Pancreas (tissue), 10 donors: ENCODE measurements at places on chromosomes 11 and 22. TPM values are rescaled to one million over a fixed set of nuclear protein-coding genes. Genes with fewer than 3 reads are reported as not detected.
A peak's percentile ranks its signal among the peaks of the same experiment; 100 is the strongest.

The ST3GAL4 gene
- 12.9 TPM for polyA plus RNA-seq

The MGAT3 gene
- 1.9 TPM for polyA plus RNA-seq

DNA sequence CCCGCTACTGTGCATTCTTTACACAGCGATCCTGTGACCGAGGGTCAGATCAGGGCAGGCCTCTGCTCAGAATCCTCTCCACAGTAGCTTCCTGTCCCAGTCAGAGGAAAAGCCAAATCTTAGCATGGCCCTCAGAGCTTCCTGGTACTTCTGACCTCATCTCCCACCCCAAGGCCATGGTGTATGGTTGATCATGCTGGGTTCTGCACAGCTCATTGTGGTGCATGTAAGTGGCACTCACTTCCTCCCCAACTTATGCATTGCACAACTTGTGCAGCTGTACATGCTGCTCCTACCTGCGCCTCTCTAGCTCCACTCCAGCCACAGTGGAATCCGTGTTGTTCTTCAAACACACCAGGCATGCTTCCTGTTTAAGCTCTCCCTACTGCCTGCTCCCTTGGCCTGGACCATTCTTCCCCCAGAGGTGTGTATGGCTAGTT, 20.3 kb downstream of the BMAL1 start:
- no peak for DNase-seq

DNA sequence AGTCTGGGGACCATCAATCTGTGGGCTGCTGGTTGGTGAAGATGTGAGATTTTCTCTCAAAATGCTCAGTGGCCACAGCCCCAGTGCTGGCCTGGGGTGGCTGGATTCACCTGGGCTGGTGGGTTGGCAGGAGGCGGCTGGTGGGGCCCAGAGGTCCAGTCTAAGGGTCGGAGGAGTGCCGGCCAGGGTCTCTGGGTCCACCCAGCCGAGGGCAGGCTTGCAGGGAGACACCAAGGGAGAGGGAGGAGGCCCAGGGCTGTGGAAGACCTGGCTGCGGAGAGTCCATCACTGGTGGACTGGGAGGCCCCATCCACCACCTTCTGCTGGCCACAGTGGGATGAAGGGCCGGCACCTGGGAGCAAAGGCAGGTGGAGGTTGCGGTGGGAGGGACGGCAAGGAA, 582 bp upstream of the SHANK3 start:
- DNase-seq: no peak

The DNAJB7 gene
- polyA plus RNA-seq: not detected

DNA sequence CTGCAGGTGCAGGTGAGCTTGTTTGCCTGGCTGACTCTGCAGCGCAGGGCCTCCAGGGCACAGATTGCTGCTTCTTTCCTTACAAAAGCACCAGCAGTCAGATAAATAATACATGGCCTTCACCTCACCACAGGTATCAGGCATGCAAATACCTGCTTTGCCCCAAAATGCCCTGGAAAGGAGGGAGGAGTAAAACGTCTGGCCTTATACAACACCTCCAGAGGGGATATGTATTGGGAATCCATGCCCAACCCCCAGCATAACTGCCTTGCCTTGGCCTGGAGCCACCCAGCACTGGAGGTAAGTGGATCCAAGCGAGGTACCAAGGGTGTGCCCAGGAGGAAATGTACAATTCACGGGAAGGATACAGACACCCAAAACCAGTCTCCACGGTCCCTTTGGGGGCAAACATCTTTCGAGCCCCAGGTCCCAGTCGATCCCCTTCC, 860 bp downstream of the TMEM184B start:
- peak; percentile 65 for DNase-seq

DNA sequence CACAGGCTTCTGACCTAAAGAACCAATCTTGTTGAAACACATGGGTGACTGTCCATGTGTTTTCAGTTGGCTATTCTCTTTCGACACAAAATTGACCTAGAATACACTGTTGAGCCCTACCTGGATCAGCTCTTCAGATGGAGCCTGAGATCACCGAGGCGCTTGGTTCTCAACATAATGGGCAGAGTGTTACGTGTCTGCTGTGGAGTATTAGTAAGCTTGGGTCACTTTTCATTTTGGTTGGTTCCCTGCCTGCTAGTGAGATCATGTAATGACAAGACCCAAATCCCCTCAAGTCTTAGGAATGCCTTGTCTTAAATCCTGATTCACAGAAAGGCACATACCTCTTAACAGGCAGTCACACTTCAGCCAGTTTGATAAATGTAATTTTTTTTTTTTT, 8.7 kb downstream of the MED19 start:
- no peak for DNase-seq

DNA sequence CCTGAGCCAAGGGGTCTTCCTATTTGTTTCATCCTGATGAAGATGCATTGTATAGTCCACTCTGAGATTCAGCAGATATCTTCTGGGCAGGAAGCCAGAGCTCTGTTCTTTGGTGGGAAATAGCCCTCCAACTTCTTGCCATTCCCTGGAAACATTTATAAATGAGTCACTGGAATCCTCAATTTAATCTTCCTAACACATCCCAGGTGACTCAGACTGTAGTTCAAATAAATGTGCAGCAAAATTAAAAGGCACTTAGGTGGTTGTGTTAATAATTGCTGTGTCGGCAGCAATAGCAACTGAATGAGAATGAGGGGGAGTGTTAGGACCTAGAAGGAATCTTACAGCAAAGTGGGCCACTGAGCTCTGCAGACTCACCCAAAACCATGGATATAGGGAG, 108.6 kb downstream of the INSC start:
- DNase-seq: no peak

The WBP2NL gene
- polyA plus RNA-seq: 1.9 TPM

The MS4A1 gene
- 0.14 TPM for polyA plus RNA-seq

DNA sequence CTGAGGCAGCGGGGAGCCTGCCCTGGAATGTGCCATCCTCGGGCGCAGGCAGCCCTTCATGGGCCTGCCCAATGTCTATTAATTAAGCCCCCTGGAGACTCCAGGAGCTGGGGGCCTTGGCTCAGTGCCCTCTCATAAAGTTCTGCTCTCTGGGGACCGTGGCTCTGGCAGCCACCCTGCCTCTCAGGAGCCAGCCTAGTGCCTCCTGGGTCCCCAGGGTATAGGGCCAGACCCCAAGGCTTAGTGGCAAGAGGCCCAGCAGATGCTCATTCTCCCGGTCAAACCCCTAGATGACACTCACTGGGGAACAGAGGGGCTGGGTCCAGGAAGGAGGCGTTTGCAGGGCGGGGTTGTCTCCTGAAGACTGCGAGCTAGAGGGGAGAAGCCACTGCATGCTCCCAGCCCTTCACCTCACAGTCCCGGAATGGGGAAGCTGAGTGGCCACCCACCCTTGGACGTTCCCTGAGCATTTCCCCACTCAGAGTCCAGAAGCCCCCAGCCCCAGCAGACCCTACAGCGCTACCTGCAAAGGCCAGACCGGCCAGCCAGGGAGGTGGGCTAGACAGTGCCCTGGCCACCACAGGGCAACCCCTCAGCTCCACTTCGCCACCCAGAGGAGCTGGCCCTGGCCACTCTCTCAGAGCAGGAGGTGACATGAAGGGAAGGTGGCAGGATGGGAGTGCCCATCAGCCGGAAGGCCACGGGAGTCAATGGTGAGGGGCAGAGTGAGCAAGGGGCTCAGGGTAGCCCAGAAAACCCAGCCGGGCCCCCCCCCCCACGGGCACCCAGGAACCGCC, 83.0 kb downstream of the CDKN1C start:
- DNase-seq: peak; percentile 47

The PAAF1 gene
- polyA plus RNA-seq: 8.0 TPM

DNA sequence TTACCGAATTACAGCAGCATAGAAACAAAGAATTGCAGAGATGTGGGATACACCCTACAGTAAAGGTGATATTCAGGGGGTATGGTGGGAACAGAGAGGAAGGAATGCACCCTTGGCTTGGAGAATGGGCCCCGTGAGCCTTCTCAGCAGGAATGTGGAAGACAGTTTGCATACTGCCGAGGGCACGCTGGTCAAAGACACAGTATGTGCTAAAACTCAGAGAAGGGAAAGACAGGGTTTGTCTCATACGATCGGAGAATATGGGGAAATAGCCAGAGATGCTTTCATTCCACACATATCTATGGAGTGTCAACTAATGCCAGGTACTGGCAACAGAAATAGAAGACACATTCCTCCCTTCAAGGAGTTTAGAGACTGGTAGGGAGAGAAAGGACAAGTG, 36.9 kb downstream of the UBASH3B start:
- DNase-seq: no peak

GRCh38 chr22:25495285-25495684, 69.2 kb upstream of the GRK3 start:
- DNase-seq: no peak

- DNase-seq: no peak
These were observed 87.5 kb upstream of the RRM1 start for GRCh38 chr11:4006946-4007680.

DNA sequence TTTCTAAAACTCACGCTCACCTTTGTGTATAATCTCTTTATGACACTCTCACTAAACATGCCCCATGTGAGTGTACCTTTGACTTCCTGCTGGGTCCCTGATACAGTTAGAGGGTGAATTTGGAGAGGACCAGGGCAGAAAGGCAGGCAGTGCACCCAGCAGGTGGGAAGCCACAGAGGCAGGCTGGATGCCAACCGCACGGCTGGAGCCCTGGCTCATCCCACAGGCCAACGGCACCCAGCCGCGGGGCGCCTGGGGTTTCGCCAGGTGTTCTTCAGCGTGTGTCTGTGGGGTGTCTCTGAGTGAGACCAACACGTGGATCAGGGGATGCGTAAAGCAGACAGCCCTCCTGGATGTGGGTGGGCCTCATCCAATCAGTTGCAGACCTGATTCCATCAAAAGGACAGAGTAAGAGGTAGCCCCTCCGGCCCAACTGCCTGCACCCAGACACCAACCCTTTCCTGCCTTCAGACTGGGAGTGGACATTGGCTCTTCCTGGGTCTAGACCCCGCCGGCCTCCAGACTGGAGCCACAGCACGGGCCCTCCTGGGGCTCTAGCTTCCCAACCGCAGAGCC, 51.6 kb downstream of the DHCR7 start:
- no peak for DNase-seq

- no peak for DNase-seq
These were observed 498.9 kb downstream of the BRD1 start for GRCh38 chr22:49328630-49329405.

GRCh38 chr22:22813126-22814075, 74.2 kb upstream of the IGLL5 start:
- DNase-seq: no peak

DNA sequence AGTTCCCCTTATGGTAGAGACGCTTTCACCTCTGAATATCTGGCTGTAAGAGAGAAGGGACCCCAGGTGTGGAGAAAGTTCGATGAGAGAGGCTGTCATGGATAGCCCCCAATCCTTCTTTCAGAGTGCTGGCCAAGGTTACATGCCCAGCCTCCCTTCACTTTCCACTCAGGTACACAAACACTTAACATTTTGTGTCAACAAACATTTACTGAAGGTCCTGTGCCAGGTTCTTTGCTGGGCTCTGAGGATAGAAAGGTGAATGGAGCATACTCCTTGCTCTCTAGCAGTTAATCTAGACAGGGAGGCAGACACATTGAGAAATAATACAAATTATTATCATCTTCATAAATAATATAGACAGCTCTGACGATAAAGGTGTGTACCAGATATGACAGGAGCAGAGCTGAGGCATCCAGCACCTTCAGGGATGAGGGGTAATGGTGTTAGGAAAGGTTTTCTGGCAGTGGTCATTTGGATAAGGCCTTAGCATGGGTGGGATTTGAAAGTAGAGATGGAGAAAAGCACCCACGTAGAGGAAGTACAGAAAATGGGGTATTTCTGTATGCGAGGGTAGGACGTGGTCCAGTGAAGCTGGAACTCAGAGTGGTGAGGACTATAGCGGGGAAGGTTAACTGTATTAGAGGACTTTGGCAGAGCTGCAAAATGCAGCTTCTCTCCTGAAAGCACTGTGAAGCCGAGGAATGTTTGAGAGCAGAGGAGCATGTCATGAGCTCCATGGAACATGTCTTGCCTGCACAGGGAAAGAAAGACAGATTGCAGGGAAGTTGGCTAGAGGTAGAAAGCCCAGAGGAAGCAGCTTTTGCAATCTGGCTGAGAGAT, 19.6 kb downstream of the PPFIBP2 start:
- DNase-seq: no peak

The OR5D13 gene
- polyA plus RNA-seq: not detected

The OTOG gene
- polyA plus RNA-seq: not detected

The SLC25A18 gene
- polyA plus RNA-seq: 1.2 TPM

DNA sequence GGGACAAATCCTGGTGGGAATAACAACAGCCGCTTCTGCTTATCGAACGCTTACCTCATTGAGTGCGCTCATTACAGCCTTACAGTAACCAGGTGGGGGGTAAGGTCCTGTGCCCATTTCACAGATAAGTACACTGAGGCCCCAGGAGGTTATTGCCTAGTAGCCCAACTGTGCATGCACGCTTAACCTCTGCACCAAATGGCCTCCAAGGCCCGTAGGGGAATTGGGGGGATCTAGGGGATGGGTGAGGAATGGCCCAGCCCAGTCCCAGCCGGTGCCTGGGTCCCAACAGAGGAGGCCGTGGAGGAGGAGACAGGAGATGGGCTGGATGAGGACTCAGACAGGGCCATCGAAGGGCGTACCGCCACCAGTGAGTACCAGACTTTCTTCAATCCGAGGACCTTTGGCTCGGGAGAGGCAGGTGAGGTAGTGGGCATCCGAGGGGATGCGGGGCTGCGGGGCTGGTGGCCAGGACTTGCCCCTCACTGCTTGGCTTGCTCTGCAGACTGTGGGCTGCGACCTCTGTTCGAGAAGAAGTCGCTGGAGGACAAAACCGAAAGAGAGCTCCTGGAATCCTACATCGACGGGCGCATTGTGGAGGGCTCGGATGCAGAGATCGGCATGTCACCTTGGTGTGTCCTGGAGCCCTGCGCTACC, 7.3 kb downstream of the F2 start:
- DNase-seq: no peak

The PRDM10 gene
- polyA plus RNA-seq: 2.3 TPM

The STK33 gene
- polyA plus RNA-seq: 10.1 TPM

- DNase-seq: no peak
These were observed 59.2 kb upstream of the FSHB start for GRCh38 chr11:30171661-30172060.

DNA sequence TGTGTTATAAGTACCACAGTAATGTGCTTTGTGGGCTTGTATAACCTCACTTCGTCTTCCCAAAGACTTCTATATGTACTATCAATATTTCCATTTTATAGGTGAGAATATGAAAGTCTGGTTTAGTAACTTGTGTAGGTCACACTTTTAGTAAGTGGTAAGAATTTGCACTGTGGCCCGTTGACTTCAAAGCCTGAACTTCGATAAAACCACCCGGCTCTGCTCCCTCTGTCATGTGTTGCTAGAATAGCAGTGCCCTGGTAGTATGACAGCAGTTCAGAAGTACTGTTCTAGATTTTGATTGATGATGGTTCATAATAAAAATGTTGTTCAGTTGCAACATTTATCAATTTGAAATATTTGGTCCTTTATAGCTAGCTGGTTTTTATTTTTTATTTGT, 110.2 kb upstream of the SORL1-AS1 start:
- DNase-seq: no peak

GRCh38 chr11:123624974-123625373, 29.4 kb downstream of the SCN3B start:
- no peak for DNase-seq

GRCh38 chr11:32094923-32095322, 4.0 kb downstream of the RCN1 start:
- DNase-seq: no peak
